ENCODE measurements at places on chromosomes 13 and 19.

- no peak for DNase-seq
These were observed 1567.4 kb downstream of the EFNB2 start for GRCh38 chr13:104967836-104968630.

DNA sequence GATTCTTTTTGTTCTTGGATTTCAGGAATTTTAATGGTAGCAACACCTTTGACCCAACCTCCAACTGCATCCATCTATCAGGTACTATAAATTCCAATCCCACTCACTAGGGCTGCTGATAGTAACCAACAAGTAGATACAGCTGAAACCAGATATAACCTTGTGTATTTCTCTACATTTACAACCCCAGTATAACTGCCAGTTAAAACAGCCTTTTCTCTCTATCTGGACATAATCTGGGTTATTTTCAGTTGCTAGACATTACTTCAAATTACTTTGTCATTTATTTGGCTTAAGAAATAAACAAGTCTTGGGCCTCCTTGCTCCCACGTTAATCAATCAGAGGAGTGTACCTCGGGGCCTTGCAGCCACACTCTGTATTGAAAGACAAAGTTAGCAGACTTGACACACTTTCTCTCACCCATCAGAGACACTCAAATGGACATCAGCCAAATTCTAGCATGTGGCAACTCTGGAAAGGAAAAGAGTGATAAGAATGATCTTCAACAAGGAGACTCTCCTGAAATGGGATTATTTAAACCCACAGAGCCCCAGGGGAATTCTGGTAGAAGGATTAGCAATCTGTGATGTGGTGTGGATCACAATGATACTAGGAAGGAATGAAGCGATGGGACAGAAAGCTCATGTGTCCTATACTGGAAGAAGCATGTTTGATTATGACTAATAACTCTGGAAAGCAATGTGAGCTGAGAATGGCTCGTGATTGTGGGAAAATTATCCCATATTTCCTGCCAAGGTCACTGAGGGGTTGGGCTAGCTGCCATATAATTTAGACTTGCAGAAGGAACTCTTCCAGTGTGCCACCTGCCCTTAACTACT lies 157.5 kb downstream of the FLT1 start:
- no peak for DNase-seq

GRCh38 chr19:43799502-43800142 lies 2.6 kb downstream of the LYPD5 start:
- peak; percentile 11 for DNase-seq

DNA sequence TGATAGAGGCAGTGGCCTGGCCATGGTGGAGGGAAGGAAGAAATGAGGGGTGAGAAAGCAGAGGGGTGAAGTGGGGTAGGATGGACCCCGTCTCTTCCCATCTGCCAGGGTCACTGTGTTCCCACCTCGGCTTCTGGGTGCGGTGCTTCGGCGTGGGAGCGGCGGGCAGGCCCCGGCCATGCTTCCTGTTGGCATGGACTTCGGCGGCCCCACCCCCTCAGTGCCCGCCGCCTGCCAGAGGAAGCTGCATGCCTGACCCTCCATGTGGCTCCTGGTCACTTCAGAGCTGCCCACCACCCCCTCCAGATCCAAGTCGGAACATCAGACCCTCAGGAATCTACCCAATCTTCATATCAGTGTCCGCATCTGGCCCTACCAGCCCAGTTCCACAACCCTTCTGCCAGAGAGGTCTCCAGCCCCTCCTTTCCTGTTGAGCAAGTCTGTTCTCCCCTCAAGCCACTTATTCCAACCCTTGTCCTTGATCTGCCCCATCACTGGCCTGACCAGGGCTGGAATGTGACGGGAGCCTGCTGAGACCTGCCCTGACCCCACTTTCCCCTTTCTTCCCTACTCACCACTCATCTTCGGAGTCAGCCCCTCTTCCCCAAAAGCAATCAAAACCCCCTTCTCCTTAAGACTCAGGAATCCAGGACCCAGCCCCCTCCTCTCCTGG lies 1.5 kb downstream of the KCNN4 start:
- no peak for DNase-seq

GRCh38 chr13:41389580-41389979 lies 67.8 kb upstream of the RGCC start:
- no peak for DNase-seq

- DNase-seq: peak; percentile 78
These were observed 15.5 kb downstream of the MAST3 start for GRCh38 chr19:18112989-18113478.
